ENCODE measurements at places on chromosomes 5 and 9.

DNA sequence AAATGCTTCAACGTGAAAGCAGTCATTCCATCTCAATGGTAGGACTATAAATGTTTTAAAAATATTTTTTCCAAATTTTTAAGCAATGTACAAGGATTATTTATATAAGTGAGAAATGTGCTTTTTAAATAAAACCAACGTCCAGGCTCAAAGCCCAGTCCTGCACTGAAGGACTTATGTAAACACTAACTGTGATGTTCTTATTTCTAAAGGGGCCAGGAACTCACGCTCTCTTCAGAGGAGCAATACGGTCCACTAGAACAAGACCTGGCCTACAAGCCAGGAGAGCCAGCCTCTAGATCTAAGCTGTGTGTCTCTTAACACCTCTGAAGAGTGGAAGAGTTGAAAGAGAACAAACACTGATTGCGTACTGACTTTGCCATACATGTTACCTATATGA is 12.1 kb downstream of the TTLL11 start:
- DNase-seq: no peak

DNA sequence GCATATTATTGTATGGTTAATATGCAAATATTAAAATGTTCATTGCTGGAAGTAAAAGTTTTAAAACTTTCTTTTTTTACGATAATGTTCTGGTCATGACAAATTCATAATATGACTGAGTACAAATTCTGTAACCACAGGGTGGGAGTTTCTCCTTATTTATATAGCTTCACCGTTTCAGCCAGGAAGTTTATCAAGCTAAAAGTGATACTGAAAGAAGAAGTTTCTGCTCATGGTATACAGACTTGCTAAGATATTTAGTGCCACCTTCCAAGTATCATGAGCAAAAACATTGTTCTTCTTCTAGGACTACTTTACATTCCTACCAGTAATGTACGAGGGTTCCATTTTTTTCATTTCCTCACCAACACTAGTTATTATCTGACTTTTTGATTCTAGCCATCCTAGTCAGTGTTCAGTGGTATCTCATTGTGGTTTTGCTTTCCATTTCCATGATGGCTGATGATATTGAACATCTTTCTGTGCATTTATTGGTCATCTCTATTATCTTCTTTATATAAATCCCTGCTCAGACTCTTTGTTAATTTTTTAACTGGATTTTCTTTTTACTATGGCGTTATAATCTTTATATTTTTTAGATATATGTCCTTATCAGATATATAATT is 94.2 kb upstream of the PRRC1 start:
- DNase-seq: no peak

DNA sequence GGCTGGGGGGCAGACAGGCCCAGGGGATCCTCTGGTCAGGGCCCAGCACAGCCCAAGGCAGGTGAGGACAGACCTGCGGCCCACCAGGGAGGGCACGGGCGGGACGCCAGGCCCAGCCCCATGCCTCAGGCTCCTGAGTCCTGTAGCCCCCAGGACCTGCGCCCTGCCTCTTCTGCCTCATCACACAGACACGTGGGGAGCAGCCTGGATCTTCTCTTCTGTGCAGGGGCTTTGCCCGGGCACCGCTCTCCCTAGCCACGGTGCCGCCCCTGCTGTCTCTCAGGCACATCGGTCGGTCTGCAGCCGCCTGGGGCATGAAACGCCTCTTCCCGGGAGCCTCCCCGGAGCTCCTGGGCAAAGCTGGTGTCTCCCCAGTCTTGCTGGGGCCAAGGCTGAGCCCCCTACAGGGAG is 40.2 kb upstream of the EGFL7 start:
- DNase-seq: no peak

DNA sequence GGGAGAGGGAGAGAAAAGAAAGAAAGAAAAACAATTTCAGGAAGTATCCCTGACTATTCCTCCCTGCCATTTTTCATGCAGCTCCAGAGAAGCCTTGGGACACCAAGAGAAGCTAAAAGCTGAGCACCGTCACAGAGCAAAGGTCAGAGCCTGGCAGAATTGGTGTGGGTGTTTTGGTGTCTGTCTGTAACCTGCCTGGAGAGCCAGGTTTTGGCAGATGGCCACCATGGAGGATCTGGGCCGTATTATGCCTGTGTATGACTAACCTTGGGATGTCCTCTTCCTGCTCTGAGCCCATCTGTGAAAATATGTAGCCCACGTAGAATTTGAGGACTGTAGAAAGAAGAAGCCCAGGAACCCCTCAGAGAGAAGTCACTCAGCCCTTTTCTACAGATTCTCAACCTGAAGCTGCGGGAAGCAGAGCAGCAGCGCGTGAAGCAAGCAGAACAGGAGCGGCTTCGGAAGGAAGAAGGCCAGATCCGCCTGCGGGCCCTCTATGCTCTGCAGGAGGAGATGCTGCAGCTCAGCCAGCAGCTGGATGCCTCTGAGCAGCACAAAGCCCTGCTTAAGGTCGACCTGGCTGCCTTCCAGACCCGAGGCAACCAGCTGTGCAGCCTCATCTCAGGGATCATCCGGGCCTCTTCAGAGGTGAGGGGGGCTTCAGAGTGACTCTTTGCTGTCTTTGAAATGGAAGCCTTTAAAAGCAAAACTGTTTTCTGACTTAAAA is 18.8 kb downstream of the GLE1 start:
- DNase-seq: peak; percentile 24

- no peak for DNase-seq
Measured at GRCh38 chr9:99231711-99232110, 9.6 kb downstream of the SEC61B start.

DNA sequence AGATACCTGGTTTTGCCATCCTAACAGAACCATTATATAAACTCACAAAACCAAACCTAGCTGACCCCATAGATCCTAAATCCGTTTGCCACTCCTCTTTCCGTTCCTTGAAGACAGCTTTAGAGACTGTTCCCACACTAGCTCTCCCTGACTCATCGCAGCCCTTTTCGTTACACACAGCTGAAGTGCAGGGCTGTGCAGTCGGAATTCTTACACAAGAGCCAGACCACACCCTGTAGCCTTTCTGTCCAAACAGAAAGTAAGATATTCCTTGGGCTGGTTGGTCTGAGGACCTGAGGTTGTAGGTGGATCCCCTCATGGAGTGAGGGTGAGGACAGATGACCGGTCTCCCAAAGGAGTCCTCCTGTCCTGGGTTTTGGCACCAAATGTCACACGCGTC is 56.7 kb upstream of the NAA35 start:
- no peak for DNase-seq

DNA sequence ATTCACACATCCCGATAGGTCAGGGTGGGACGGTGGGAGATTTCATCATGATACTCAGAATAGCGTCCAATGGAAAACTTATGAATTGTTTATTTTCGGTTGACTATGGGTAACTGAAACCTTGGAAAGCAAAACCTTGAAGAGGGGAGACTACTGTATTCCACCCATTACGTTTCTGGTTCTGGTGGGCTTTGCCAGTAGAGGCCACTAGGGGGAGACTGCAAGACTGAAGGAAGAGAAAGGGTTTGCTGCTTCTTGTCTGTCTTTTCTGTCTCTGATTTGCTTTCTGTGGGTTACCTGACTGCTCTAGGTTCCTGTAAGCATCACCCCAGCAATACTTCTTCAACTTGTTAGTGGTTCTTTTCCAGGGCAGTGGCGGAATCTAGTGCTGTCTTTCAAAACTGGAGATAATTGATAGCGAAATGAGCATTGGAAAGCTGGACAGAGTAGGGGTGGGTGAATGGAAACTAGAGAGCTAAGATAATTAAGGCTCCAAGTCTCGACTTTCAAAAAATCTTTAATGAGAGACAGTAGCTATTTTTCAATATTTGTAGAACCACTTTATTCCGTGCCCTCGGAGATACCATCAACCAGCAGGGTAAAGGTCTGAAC is 27.0 kb downstream of the GRIN3A start:
- DNase-seq: no peak

GRCh38 chr9:129803676-129804060 is 684 bp downstream of the TOR1B start:
- DNase-seq: no peak

GRCh38 chr9:35905912-35906679 is at the start of gene HRCT1:
Gene HRCT1 (plus strand): TSS chr9:35906202. CDS start chr9:35906288, 86 bp downstream.
- peak; percentile 90 for DNase-seq

- no peak for DNase-seq
Measured at GRCh38 chr5:132895719-132896305, 22.3 kb downstream of the LEAP2 start.

DNA sequence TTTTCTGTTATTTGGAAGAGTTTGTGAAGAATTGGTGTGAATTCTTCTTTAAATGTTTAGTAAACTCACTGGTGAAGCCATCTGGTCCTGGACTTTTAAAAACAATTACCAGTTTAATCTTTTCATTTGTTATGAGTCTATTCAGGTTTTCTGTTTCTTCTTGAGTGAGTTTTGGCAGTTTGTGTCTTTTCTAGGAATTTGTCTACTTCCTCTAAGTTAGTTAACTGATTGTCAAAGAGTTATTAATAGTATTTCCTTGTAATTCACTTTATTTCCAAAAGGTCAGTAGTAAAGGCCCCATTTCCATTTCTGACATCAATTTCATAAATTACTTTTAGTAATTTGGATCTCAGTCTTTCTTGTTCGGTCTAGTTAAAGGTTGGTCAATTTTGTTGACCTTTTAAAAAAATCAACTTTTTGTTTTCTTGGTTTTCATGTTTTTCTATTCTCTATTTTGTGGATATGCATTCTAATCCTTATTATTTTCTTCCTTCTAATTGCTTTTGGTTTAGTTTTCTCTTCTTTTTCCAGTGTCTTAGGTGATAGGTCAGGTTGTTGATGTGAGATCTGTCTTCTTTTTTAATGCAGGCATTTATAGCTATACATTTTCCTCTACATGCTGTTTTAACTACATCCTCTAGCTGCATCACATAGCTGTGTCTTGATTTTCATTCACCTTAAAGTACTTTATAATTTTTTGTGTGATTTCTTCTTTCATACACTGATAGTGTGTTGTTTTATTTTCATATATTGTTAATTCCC is 7.3 kb upstream of the SMIM3 start:
- DNase-seq: no peak

Measured in uterus (tissue), 4 donors.